ENCODE measurements at places on chromosomes 1 and 21.

- no peak for DNase-seq
Measured at GRCh38 chr1:198079432-198079951, 77.3 kb upstream of the NEK7 start.

DNA sequence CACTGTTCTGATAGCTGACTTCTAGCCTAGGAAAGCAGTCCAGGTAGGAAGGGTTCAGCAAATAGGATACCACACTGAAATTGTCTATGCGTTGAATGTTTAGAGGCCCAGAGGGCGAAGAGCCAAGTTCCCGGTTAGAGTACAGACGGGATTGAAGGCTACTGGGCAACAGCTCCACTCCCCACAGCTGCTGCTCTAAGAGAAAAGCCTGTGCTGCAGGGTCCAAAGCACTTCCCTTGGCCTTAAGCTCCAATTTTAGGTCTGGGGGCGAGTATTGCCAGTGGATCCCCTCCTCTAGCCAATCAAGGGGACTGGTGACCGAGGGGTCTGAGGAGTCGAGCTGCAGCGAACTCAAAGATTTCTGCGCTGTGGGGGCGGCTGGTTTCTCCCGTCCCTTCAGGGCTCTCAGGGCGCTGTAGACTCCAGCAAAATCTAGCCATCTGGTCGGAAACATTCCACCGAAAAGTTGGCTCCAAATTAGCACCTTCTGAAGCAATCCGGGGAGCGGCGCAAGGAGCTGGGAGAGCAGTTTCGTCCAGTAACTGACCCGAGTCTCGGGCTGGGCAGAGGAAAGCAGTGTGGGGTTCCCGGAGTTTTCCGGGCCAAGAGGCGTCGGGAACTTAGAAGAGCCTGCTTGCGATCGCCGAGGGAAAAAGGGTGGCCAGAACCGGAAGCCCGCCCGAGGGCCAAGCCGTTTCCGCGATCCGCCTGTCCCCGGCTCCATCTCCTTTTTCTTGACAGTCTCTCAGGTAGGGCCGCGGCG, 748 bp downstream of the PPP1R15B start:
- DNase-seq, result peak; percentile 46

DNA sequence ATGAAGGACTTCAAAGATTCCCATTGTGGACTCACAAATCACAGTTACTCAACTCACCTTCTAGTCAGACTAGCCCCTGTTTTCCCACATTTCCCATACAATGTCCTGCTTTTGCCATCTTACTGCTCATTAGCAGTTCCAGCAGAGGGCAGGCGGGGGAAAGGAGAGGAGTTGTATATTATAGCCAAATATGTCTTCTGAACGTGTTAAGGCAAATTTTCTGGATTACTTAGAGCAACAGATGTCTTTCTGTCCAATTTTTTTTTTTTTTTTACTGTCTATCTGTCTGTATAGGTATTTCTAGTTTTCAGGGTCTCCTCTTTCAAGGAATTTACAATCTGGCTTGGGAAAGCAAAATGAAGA, 29.9 kb upstream of the DDAH1 start:
- no peak for DNase-seq

GRCh38 chr1:231242516-231243198, 1.6 kb downstream of the GNPAT start:
- no peak for DNase-seq

DNA sequence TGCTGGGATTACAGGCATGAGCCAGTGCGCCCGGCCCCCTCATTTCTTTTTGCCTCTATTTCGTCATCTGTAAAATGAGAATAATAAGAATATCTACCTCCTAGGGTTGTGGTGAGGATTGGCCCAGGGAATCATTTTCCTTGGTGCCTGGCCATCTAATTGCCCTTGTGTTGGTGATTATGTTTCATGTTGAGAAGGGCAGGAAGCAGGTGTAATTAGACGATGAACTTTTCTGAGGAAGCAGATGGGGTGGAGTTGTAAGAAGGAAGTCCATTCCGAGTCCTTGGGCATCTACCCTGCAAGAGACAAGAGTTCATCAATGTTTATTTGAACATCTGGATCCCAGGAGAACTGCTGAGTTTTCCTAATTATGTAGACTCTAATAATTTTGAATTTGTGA, 38.7 kb upstream of the NEK2 start:
- no peak for DNase-seq

GRCh38 chr1:211127166-211127565, 6.8 kb downstream of the KCNH1 start:
- DNase-seq, result no peak

- no peak for DNase-seq
Measured at GRCh38 chr21:42302794-42303193, 12.4 kb downstream of the TFF3 start.

- no peak for DNase-seq
Measured at GRCh38 chr1:208456487-208456886, 212.3 kb upstream of the PLXNA2 start.

Measured in GM10248 (cell line).